ENCODE measurements at places on chromosomes 7 and 10.

GRCh38 chr7:9505516-9505915 is 1072.1 kb downstream of the NXPH1 start:
- DNase-seq, result no peak

DNA sequence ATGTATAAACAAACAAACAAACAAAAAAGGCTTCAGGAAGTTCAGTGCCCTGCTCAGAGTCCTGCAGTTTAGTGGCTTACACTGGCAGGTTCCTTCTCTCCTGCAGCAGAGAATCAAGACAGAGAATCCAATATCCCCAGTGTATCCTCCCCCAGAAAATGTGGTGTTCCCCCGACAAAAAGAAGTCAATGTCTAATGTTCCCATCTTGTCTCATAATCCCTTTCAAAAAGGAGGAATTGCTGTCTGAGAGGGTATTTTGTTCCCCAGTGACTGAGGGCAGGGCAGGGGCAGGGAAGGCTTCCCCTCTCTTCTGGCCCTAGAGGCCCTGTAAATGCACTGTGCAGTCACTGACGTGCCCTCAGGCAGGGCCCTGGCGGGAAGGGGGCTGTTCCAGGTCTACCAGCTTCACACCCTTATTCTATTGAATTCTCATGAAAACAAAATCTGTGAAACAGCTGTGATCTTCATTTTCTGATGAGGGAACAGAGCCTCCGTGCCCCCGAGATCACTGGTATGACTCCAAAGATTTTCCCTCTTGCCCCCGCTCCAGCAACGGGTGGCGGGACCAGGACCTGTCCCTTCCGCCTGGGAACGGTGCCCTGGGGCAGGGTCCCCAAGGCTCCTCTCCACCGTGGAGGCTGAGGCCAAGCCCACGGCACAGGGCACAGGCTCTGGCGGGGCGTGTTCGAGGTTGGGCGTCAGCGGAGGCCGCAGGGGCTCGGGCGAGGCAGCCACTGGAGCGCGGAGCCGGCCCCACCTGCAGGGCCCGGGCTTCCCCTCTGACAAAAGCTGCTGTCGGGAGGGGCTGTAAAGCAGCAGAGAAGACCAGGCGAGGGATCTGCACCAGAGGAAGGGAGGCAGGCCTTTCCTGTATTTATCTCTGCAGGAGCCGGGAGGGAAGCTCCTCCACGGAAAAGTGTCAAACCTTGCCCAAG is 13.4 kb upstream of the WDFY4 start:
- DNase-seq, result no peak

DNA sequence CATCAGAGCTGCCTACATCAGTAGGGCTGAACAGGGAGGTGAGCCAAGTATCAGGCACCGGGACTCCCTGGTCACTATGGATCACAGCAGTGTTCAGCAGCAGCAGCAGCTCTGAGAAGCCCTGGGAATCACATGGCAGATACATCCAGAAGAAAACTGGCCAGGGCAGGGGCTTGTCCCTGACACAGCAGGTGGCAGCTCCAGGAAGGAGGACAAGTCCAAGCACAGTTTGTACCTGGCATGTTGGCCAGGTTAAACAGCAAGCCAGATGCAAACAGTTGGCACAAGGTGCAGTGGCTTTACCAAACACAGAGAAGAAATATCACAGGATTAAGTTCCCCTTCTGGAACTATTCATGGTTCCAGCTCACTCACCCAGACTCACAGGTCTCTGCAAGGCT is 139.4 kb downstream of the KCNMA1 start:
- no peak for DNase-seq

- DNase-seq, result no peak
Observed at GRCh38 chr10:106615081-106615480, 549.4 kb downstream of the SORCS1 start.

DNA sequence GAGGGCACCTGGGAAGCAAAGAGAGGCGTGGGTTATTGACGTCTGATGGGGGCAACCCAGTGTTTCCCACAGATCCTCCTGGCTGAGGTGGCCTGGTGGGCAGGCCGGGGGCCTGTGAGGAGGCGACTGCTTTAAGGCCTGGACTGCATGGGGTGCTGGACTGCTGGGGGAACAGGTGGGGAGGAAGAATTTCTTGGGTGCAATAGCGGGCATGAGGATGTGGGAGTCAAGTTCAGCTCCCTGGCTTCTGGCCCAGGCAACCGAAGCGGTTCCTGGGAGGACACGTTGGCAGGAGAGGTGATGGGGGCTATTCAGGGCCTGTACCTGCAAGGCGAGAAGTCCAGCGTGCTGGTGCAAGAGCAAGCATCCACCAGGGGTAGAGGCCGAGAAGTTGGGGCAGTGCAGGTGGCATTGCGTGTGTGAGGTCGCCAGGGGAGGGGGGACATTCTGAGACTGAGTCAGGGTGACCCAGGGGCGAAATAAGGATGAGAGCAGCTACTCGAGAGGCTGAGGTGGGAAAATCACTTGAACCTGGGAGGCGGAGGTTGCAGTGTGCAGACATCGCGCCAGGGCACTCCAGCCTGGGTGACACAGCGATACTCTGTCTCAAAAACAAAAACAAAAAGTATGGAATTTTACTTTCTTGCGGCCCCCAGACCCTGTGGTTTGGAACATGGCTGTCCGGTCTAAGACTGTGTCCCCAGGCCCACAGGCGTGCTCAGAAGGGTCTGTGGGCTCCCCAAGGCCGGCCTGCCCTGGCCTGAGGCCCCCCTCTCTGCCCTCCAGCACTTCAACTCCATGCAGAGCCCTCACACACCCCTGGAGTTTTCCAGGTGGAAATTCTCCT is 53.6 kb upstream of the ELN start:
- no peak for DNase-seq

- no peak for DNase-seq
Observed at GRCh38 chr10:1171586-1171985, 115.4 kb downstream of the WDR37 start.

GRCh38 chr10:55979203-55979602 is 381.9 kb downstream of the ZWINT start:
- no peak for DNase-seq

DNA sequence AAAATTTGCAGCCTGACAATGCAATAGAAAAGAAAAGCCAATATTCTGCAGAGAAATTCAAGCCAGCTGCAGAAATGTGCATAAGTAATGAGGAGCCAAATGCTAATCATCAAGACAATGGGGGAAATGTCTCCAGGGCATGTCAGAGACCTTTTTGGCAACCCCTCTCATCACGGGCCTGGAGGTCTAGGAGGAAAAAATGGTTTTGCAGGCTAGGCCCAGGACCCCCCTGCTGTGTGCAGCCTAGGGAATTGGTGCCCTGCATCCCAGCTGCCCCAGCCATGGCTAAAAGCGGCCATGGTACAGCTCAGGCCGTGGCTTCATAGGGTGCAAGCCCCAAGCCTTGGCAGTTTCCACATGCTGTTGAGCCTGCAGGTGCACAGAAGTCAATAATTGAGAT is 72.5 kb upstream of the NME8 start:
- no peak for DNase-seq

GRCh38 chr10:45442251-45442650 is 68.2 kb downstream of the ALOX5 start:
- DNase-seq, result no peak

DNA sequence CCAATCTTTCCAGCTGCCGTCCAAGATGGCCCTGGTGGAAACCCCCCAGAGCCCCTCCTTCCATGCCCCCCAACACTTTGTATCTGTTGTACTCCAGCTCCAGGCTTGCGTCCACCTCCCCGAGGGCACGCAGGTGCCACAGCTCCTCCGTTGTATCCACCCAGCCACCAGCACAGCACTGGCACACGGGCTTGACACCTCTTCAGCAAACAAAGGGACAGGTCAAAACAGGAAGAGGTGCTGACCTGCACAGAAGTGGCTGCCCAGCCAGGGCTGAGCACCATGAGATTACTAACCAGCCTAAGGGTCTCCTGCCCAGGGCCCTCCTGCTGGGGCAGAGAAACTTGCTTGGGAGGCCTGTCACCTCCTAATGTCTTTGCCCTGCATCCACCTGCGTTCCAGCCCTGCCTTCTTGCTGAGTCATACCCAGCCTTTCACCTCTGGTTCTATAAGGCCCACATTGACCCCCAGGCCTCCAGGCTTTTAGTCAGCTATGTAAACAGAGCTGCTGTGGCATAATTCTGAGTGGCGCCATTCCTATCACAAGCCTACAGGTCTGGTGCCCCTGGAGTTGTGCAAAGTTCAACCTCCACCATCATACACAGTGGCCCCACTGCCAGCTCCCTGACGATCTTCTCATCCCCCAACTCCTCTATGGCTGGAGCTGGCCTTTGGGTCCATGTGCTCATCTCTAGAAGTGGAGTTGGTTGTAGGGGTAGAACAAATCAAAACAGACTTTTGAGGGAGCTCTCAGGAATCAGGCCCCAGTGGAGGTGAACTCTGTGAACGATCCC is 20.9 kb downstream of the SLC29A3 start:
- DNase-seq, result no peak

DNA sequence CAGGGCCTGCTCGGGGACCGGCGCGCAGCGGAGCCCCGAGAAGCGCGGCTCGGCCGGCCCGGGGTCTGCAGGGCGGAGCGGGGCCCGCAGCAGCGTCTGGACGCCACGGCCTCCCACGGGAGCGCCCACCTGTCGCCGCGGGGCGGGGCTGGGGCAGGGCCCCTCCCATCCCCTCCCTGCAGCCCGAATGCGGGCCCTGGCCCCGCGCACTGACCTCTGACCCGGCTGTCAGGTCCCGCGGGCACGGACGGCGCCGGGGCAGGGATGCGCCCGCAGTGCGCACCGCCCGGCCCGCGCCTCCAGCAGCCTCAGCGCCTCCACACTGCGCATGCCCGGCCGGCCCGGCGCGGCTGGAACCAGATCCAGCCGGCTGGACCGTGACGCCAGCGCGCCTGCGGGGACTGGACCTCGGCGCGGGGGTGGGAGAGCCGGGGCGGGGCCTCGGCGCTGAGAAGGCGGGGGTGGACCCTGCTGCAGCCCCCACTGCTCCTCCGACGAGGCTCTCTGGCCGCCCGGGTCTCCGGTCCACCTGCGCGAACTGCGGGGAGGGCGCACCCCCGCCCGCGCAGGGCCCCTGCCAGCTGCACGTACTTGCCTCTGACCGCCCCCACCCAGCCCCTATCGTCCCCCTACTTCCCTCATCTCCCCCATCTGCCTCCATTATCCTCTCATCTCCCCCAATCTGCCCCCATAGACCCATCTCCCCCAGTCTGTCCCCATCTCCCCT is 16.1 kb upstream of the GPR146 start:
- peak; percentile 91 for DNase-seq

DNA sequence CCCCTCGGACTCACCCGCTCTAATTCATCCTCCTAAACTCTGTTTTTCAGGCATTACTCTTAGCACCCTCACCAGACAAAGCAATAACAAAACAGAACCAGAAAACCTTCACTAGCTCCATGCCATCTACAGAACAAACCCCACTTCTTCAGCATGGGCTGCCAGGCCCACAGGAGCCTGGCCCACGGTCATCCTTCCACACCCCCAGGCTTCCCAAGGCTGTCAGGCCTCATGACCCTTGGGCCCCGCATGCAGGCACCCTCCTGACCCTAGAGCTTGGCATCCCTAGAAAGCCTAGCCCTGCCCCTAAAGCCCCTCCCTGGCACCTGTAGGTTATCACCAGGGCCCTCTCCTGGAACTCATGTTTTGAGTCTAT is 59.6 kb downstream of the PRKAG2 start:
- no peak for DNase-seq

- DNase-seq, result peak; percentile 72
Observed at GRCh38 chr7:5375925-5376324, 47.7 kb downstream of the TNRC18 start.

- DNase-seq, result peak; percentile 68
Observed at GRCh38 chr7:26365077-26365900, 73.6 kb downstream of the SNX10 start.

GRCh38 chr7:27491534-27491933 is 171.1 kb downstream of the HIBADH start:
- DNase-seq, result no peak

DNA sequence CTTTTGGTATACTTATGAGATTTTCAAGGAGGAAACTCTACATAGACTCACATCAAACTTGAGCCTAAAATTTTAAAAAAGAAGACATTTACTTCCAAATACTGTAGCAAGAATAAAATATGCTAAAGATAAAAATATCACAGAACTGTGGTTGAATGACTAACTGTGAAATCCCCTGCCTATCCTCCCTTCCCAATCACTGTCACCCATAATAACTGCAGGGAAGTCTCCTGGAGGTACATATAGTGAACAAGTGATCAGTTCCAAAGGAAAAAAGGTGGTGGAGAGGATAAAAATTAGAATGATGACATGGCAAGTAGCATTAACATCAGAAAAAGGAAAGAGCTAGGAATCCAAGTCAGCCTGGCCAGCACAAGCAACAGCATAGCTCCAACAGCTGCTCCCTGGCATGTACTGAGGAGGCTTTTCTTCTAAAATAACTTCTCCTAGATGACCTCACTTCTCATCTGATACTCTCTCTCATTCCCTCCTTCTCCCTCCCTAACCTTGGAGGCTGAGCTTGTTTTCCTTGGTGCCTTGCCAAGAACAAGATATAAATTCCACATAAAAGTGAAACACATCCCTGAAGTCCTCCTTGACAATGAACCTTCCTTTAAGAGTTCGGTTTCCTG is 124.0 kb downstream of the IQUB start:
- DNase-seq, result no peak

DNA sequence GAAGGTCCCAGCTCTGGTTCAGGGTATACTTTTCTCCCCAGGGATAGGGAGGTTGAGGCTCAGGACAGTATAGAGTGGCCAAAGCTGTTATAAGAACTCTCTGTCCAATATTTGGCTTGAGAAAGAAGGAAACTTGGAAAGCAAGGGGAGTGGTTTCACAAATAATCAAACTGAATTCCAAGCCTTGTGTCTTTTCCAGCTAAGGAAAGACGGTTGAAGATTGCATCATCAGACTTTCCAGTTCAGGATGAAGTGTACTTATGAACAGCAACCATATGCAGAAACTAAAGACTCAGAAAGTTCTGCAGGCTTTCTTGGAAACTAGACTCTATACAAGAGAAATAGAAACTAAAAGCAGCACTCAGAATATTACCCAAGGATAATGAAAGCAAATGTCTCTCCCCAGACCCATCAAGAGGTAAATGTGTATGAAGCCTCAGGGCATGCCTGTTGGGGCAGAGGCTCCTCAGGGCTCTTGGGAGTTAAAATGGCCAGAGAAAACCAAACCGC is 46.4 kb downstream of the RAMP3 start:
- DNase-seq, result no peak

Measured in activated CD8-positive, alpha-beta memory T cell treated with anti-CD3 and anti-CD28 coated beads, Interleukin-2, amount 10 ng/mL, durations not matched to agents 7 days and 5 days (primary cell).